ENCODE measurements at places on chromosomes 7 and 10. TPM values are rescaled to one million over a fixed set of nuclear protein-coding genes. Genes with fewer than 3 reads are reported as not detected.

UPP1 gene
- 36.5 TPM for total RNA-seq

JAKMIP3 gene
- under 0.01 TPM for total RNA-seq

GLI3 gene
- total RNA-seq = 1.8 TPM

IKZF5 gene
- 4.3 TPM for total RNA-seq

THAP5 gene
- total RNA-seq = 21.5 TPM

CDK1 gene
- total RNA-seq = 16.3 TPM

ADAM8 gene
- total RNA-seq = 1.2 TPM

NEUROG3 gene
- not detected for total RNA-seq

LEP gene
- total RNA-seq = under 0.01 TPM

AMPH gene
- not detected for total RNA-seq

FOXI2 gene
- not detected for total RNA-seq

TACC2 gene
- total RNA-seq = 3.5 TPM

BBIP1 gene
- 20.6 TPM for total RNA-seq

CRHR2 gene
- not detected for total RNA-seq

OR2A1 gene
- not detected for total RNA-seq

NUTM2E gene
- 0.11 TPM for total RNA-seq

ABCB1 gene
- total RNA-seq = not detected

GPR158 gene
- under 0.01 TPM for total RNA-seq

CRTAC1 gene
- 0.22 TPM for total RNA-seq

FAM25G gene
- 9.0 TPM for total RNA-seq

All from placental epithelial cell (primary cell).